ENCODE measurements at places on chromosomes 7 and 10.

DNA sequence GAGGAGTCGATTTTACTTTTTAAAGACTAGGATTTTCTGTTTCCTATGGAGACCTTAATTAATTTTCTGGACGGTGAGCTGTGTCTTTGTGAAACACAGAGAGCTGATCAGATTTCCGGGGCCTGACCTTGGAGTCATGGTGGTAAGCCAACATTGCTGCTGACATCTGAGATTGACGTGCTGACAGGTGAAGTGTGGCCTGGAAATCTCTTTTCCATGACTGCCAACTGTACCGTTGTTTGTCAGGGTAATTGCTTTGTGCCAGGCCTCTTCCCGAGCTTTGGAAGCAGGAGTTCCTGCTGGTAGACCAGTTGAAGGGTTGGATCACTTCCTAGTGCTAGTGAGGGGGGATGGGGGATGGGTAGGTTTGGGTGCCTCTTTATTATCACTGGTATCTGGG, 71.2 kb downstream of the ADRA2A start:
- DNase-seq, result no peak

- DNase-seq, result no peak
These were observed 8.0 kb downstream of the SLC18A2 start for GRCh38 chr10:117248750-117249465.

DNA sequence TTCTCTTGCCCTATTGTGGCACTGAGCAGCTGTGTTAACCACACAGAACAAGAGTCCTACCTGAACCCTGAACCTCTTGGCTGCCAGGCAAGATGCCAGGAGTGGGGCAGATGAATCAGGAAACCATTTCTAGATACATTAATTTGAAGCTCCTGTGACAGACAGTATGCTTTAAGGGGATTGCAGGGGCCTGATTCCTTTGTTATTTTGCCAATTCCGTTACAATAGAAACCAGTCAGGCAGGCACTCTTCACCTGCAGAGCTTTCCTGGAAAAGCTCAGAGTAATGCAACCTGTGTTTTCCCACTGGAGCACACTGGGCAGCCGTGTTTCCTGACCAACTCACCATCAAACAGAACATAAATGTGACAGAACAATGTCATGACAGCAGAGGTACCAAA, 233.1 kb downstream of the BMPER start:
- DNase-seq, result no peak

- DNase-seq, result no peak
These were observed 355.9 kb upstream of the C7orf33 start for GRCh38 chr7:148234715-148235114.

DNA sequence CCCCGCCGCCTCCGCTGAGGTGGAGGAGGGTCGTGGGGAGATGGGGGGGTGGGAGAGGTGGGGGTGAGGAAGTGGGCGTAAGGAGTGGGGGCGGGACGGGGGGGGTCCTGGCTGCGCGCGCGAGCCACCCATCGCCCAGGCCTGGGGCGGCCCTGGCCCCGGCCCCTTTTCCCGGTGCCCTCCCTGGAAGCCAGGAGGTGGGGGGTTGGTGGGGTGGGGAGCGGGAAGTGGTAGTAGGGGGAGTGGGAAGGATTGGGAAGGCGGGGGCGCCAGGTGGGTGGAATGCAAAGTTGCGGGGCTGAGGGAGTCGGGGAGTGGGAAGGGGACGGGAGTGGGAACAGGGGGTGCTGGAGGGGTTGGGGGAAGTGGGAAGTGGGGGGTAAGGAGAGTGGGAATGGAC, 319 bp upstream of the MMD2 start:
- no peak for DNase-seq

DNA sequence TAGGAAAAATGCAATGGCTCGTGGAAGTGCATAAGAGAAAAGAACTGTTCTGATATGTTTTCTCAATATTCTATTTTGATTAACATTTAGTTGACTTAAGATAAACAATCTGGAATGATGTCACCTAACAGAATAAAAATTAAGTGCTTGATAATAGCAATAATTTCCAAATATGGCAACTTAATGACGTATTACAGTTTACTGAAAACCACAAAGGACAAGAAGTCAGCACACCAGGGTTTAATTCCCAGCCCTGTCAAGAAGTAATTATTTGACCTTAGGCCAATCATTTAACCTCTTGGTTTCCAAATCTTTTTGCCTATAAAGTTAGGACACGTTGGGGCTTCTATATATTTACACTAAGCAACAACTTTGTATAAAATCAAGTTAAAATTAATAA, 95.7 kb downstream of the CABCOCO1 start:
- no peak for DNase-seq

DNA sequence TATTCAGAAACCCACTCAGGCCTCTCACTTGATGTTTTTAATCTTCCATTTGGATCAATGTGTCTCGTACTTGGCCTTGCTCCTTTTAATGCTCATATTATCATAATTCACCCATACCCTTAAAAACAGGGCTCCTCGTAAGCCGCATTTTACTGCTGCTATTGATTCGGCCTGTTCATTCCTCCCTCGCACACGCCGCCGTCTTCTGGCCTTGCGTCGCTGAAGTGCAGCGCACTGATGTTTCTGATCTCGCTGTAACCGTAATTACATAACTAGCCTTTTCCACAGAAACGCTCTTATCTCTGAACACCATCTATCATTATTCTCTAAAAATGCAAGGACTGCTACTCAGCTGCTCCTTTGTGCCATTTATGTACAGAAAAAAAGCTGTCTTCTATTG, 544.5 kb upstream of the FOXK1 start:
- no peak for DNase-seq

GRCh38 chr10:5550250-5550545, 25.4 kb downstream of the CALML3 start:
- DNase-seq, result no peak

- DNase-seq, result no peak
These were observed 554.7 kb downstream of the SORCS3 start for GRCh38 chr10:105195831-105196230.

Measured in Daoy (cell line).